NCI-H1436 (cell line): ENCODE measurements at places on chromosomes 11 and 22.

DNA sequence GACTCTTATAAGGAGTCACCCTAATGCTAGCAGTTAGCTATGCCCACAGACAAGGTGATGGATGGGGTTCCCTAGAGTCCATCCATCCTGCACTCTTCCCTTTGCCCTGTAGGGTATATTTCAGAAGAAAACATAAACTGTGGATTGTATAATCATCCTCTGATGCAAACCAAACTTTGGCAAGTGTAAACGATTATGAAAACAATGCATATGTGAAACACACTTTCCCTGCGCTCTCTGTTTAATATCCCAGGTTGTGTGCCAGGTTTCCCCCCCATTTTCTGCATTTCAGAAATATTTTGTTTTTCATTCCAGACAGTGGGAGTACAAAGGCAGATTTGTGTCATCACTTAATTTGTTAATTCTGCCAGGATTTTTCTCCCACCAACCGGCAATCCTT, 110.0 kb downstream of the LDLRAD3 start:
- DNase-seq, result no peak

DNA sequence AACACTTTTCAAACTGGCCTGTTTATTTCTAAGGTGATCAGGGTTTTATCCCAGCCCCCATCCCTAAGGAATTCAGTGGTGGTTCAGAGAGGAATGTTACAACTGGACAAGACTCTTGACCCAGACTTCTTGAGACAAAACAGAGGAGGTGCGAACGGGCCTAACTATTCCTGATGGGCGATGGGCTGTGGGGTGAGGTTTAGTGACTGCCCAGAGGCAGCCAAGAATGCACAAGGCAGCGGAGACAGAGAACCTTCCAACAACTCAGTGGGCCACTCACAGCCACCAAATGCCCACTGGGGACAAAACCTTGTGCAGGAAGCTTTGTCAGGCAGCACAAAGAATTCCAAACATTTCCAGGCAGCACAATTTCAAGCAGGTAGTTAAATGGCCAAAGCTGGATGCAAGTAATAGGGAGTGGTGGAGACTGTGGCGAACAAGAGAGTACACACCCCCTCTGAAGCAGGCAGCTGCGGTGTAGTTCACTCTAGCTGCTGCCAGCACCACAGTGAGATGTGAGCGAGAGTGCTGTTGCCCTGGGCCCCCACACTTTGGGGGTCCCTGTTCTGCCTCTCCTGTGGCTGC, 29.2 kb downstream of the SCUBE1 start:
- no peak for DNase-seq

DNA sequence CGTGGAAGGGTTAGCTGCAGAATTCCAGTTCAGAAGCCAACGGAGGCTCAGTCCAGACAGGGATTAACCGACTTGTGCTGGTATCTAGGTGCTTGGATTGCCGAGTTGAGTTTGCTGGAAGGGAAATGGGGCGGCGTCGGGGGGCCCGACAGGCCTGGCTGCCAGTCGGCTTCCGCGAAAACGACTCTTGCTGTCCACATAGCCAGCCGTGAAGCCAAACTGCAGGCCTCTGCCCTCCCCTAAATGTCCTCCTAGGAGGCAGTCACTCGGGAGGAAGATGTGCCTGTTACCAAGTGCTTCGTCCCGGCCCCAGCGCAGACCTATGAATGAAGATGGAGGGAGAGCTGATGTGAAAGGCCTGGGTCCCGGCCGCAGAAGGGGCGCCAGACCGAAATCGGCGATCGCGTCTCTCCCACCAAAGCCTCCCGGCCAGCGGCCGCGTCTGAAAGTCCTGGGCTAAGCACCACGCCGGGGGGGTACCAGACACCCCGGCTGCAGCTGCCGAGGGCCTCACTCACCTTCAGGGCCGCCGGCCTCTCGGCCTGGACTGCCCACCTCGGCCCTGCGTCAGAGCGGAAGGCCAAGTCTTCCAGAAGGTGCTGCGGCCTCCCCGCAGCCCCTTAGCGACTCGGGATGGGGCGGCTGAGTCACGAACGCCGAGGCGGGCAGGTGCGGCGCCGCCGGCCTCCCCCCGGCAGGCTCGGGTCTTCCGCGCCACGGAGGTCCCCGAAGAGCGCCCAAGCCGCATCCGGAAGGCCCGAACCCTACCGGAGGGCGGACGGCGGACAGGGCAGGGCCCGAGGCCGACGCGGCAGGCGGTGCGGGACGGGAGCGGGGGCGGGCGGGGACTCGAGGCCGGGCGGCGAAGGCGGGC, 7.5 kb downstream of the DPAGT1 start:
- no peak for DNase-seq

DNA sequence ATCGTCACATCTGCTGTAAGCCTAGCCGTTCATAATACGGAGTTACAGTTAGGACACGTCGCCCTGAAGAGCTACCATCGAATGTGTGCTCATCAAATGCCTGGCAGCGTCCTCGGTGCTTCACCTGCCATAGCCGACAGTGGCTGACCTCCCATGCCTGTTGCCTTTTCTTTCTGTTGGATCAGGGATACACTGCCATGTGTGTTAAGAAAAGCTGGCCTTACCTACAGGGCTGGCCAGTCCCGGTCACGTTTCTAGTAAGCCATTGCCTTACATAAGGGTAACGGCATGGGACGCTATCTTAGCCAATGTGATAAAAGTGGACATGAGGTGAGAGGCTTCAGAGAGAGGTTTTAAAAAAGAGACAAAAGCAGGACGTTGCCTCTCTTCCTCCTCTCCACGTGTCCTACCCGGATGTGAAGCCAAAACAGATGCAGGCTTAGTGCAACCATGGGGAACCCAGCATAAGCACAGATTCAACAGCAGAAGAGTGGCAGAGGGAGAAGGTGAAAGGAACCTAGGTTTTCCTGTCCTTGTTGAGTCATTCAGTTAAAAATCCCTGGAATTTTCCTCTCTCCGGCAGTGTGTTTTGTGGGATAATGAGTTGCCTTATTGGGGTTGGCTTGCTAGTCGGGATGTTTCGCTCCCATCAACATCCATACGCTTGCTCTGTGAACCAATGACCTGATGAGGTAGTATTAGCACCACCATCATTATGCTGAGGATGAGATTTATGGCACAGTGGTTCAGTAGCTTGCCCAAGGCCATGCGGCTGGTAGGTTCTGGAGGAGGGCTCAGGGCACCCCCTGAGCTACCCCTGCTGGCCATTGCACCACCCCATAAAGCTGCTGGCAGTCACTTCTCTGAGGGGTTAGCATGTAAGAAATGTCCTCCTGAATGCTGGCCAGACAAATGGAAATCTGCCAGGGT, 67.4 kb upstream of the B3GAT1 start:
- no peak for DNase-seq

DNA sequence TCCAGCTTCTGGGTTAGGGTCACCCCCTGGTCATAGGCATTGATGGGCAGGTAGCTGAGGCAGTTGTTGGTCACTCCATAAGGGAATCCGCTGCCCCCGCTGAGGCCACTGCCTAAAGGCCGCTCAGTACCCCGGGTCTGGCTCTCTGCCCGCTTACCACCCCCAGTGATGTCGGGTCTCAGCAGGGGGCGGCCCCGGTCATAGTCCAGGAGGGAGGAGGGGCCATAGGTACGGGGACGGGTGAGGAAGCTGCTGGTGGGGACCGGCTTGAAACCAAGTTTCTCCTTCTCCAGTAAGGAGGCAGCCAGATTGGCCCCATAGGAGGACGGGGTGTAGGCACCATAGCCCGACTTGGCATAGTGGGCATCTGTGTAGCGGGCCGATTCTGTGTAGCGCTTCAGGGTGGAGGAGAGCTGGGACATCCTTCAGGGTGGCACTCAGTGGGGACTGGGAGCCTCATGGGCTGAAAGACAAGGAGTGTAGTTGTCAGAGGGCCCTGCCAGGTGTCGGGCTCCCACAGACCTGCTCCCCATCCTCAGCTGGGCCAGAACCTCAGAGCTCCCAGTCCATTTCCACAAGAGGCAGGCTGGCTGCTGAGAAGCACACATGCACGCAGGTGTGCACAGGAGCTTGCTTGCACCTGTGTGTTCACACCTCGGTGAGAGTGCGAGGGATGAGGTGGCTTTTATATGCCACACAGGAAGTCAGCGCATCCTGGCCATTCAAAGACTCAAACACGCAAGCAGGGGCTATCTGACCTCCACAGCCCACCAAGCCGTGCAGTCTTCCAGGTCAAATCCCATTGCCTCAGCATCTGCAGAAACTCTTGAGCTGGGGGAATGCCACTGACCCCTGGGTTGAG, 8.2 kb downstream of the USP2 start:
- DNase-seq, result no peak

- DNase-seq, result no peak
Measured at GRCh38 chr11:5196067-5196466, 4.4 kb downstream of the OR51V1 start.

- DNase-seq, result no peak
Measured at GRCh38 chr11:19907008-19907579, 194.5 kb downstream of the NAV2 start.

DNA sequence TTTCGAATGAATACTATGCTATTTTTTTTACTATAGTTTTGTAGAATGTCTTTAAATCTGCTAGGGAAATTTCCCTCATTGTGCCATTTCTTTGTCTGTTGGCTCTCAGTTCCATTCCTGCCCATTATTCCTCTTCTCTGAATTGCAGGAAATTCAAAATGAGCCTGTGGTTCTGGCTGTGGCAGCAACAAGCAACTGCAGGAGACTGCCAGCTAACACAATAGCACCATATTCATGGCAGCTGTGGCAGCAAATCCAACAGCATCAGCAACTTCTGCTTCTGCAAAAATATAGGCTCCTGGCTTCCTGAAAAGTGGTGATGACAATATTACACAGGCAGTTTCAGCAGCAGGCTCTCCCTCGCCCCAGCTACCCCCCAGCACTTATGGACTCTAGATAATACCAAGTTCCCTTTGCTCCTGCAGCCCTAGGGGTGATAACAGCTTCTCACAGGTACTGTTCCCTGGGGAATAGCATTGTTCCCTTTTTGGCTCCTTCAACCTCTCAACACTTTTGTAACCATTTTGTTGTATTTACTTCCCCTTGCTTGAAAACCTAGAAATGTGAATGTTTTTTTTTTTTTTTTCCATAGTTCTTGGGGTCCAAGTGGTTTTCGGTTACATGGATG, 9.3 kb downstream of the PATE4 start:
- DNase-seq, result no peak

DNA sequence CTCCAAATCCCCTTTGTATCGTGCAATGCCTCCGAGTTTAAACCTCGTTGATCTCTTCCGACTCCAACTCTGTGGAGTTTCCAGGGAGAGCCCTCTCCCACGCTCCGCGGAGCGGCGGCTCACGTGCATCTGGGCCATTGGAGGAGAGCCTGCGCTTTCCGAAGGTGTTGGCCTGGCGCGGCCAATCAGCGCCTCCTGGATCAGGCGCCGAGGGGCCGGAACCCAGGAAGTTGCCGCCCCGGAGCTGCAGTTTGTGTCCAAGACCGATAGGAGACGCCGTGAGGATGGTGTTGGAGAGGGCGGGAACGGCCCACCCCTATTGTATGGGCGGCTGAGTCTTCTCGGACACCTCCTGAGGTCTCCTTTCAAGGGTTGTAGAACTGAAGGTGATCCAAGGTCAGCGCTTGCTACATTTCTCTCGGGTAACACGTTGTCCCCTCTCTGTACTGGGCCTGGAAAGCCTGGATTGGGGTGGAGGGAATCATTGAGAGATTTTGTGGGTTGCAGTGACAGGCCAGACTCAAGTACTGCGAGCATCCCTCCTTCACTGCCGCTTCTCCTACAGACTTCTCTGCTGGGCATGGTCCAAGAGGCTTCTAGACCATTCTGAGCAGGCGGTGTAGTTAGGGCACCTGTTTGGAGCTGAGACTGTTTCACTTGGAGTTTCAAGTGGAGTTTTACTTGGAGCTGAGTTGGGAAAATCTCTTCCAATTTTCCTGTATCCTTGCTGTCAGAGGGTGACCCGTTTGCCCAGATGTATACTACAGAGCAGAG, 1.7 kb downstream of the ADAMTS15 start:
- DNase-seq, result no peak

- DNase-seq, result no peak
Measured at GRCh38 chr11:44192017-44192385, 96.5 kb downstream of the EXT2 start.

DNA sequence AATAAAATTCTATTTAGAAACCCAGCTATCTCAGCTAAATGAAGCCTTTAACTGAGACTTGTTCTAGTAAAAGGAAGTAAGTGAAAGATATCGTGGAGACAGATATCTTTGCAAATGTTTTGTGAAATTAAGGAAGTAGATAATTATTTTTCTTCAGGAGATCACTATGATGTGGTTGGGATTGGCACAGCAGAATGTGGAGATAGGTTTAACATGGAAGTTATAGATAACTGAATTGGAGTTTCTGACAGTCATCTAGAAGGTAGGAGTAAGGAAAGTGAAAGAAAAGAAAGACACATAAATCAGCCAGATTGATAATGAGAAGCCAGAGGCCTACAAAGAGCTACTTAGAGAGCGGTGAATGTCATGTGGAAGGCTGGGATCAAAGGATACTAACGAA, 4.7 kb upstream of the CASP5 start:
- no peak for DNase-seq

DNA sequence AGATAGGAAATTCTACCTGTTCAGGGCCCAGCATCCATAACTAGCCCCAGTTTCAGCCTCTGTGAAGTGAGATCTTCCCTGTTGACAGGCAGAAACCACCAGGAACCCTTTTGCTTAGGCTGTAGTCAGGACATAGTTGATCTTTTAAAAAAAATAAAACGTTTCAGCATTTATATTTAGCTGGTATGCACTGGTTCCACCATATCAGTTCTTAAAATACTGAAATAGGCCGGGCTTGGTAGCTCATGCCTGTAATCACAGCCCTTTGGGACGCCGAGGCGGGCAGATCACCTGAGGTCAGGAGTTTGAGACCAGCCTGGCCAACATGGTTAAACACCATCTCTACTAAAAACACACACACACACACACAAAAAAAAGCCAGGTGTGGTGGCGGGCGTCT, 35.3 kb downstream of the GALNT18 start:
- no peak for DNase-seq

GRCh38 chr11:65489706-65490320, 9.0 kb upstream of the MALAT1 start:
- no peak for DNase-seq

DNA sequence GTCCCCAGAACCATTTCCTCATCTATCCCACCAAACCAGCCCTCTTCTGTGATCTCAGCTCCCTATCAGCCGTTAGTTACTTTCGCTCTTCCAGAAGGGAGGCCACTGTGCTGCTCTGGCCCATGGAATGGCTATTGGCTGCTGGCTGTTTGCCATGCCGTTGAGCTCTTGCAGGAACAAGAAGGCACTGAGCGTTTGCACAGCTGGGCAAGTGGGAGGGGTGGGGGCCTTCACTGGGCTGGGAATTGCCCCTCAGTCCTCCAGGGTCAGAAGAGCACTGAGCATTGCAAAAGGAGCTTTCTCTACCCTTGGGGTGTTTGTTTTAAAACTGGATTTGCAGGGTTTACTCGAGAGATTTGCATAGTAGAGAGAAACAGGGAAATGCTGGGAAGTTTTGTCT, 129.0 kb upstream of the PARVA start:
- no peak for DNase-seq

- DNase-seq, result no peak
Measured at GRCh38 chr22:37462983-37463382, 23.2 kb downstream of the MFNG start.

DNA sequence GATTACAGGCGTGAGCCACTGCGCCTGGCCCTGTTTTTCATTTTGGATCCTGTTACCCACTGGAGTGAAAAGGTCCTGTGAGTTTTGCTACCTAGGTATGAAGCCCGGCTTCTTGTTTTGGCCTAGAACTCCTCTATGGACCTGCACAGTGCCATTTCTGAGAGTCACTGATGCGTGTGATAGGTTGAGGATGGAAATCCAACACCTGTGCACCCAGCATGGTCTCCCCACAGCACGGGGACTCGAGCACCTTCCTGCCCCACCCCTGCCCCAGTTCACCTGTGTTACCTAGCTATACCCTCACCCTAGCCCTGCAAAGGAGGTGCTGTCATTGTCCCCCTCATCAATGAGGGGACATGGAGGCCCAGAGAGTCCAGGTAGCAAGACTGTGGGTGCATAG, 5.1 kb downstream of the FBLN1 start:
- no peak for DNase-seq

- no peak for DNase-seq
Measured at GRCh38 chr11:26655287-26655686, 66.6 kb downstream of the SLC5A12 start.
